Stimulated activated naive B cell treated with anti-CD40 and anti-IgM and Interleukin-4, amounts not matched to agents 10 μg/mL and 1 μg/mL and 100 μg/mL, for 72 hours (primary cell): ENCODE measurements at places on chromosomes 13 and 19.

- no peaks in the 10 kb centered on the region for H3K27me3 ChIP-seq
- no peak overlapping the region for H3K27ac ChIP-seq
- H3K4me3 ChIP-seq: no peak overlapping the region
- no peaks in the 10 kb centered on the region for H3K36me3 ChIP-seq
These were observed 294.0 kb upstream of the DACH1 start for GRCh38 chr13:72160977-72161376.

DNA sequence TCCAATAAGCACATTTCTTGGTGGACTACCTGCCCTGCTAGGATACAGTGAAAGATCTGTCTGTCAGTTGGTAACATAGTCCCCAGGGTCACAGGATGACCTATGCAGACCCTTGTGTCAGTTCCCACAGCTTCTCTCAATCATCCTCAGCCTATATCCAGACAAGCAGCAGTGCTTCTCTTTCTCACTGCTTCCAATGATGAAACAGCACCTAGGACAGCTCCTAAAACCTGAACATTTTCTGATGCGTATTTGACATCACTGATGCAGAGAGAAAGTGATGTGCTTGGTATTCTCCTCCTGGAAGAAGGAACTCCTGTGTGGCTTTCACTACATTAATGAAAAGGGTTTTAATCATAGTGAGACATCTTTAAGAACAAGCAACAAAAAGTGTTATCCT, 43.7 kb downstream of the ZNF557 start:
- no peaks in the 10 kb centered on the region for H3K27me3 ChIP-seq
- DNase-seq: no peak
- H3K4me1 ChIP-seq: no peaks in the 10 kb centered on the region
- no peaks in the 10 kb centered on the region for H3K36me3 ChIP-seq

GRCh38 chr19:21610341-21610740, 104.9 kb downstream of the ZNF429 start:
- DNase-seq: no peak
- H3K4me1 ChIP-seq: no peaks in the 10 kb centered on the region
- no peak overlapping the region for H3K27ac ChIP-seq
- no peaks in the 10 kb centered on the region for H3K27me3 ChIP-seq

- H3K4me1 ChIP-seq: no peaks in the 10 kb centered on the region
- peaks cover 15% of the 10 kb centered on the region for H3K36me3 ChIP-seq
- H3K27ac ChIP-seq: no peak overlapping the region
- no peak for DNase-seq
These were observed 13.4 kb downstream of the SUPT20H start for GRCh38 chr13:37046062-37046461.

DNA sequence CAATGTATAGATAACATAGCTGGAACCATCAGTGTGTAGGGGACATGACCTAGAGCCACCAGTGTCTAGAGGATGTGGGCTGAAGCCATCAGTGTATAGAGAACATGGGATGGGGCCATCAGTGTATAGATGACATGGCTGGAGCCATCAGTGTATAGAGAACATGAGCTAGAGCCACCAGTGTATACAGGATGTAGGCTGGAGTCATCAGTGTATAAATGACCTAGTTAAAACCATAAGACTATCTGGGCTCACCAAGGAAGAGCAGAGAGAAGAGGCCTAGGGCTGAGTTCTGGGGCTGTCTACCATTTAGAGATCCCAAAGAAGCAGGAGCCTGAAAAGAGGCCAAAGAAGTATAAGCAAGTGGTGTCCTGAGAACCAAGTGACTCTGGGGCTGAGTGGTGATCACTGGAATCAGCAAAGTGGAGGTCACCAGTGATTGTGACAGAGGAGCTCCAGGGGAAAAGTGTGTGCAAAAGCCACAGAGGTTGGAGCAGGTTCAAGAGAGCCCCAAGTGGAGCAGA, 41.0 kb downstream of the RFX2 start:
- peaks cover 21% of the 10 kb centered on the region for H3K27me3 ChIP-seq
- peaks cover 6% of the 10 kb centered on the region for H3K36me3 ChIP-seq
- DNase-seq: no peak

DNA sequence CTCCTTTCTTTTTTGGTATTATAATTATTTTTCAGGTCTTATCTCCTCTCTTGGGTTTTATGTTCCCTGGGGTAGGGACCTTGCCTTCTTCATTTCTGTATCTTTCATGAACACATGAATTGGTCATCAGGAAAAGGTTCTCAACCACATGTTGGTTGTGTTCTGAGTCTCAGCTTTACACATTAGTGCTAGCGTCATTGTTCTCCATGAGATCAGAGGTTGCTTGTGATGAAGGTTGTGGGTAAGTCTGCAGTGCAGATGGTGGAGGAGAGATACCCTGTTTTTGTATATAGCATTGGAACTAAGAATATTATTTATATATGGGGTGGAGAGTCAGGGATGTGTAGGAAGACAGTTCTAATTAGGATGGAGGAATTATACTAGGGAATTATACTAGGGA, 24.5 kb upstream of the CEACAM8 start:
- peaks cover 25% of the 10 kb centered on the region for H3K27me3 ChIP-seq
- no peaks in the 10 kb centered on the region for H3K36me3 ChIP-seq
- H3K4me3 ChIP-seq: no peak overlapping the region
- no peak for DNase-seq

DNA sequence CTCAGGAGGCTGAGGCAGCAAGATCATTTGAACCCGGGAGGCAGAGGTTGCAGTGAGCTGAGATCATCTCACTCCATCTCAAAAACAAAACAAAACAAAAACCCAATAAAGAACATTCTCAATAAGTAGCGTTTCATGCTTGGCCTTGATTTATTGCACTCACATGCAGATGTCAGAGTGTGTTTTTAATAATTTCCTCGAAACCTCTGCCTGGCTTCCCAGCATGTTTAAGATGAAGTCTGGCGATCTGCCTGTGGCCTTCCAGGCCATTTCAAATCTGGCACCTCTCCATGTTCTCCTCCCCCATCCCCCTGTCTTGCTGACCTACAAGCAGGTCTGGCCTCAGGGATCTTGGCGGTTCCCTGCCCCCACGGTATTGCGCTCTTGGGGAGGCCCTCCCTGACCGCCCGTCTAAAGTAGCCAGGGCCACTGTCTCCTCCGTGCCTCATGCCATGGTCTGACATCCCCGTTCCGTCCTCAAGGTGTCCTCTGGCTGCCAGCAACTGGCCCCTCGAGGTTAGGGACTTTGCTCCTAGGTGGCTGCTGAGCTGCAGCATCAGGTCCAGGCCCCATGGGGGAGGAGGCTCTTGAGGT, 1.6 kb downstream of the WDR88 start:
- peaks cover 6% of the 10 kb centered on the region for H3K27me3 ChIP-seq
- H3K27ac ChIP-seq: no peak overlapping the region
- H3K4me3 ChIP-seq: no peak overlapping the region
- H3K36me3 ChIP-seq: peaks cover 17% of the 10 kb centered on the region

DNA sequence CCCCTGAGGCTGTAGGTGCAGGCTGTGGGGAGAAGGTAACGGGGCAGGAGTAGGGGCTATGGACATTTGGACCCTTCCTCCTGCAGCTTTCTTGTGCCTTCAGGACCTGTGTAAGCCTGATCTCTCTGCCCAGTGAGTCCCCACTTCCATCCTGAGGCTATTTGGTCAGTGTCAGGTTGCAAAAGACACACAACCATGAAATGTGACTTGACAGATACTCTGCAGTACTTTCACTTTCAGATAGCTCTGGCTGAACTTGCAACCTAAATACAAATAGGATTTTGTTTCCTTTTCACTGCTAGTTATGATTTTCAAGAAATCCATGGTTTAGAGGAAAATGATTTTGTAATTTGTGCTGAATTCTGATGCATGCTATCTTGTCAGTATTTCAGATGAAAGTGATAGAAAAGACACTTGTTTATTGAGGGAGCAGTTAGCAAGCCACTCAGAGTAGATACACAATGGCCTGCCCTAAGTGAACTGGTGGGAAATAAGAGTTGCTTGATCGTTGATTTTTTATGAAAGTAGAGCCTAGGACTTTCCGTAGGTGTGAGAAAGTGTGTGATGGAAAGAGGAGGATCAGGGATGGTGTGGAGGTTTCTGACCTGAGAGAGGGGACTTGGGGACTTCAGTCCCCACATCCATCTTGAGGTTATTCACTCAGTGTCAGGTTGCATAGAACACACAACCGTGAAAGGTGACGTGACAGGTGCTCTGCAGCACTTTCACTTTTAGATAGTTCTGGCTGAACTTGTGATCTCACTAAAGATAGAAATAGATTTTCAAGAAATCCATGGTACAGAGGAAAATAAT, 18.1 kb upstream of the EID2 start:
- H3K36me3 ChIP-seq: no peaks in the 10 kb centered on the region
- peak overlapping the region; percentile 2 for H3K4me3 ChIP-seq
- peak overlapping the region; percentile 43 for H3K27ac ChIP-seq
- H3K27me3 ChIP-seq: no peaks in the 10 kb centered on the region
- DNase-seq: no peak

DNA sequence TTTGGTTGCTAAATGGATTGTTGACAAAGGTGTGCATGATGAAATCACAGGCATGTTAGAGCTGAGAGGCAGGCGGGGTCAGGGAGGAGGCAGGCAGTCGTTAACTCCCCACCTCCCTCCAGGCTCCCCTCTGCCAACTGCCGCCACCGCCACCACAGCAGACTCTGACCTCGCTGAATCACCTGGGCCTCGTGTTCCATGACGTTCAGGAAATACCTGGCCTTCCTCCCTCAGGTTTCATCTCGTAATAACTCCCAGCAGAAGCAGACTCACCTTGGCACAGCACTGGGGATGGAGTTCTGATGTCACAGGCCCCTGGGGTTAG, 198.5 kb downstream of the KATNAL1 start:
- peaks cover 9% of the 10 kb centered on the region for H3K4me1 ChIP-seq
- H3K4me3 ChIP-seq: no peak overlapping the region
- H3K27me3 ChIP-seq: peaks cover 6% of the 10 kb centered on the region
- no peaks in the 10 kb centered on the region for H3K36me3 ChIP-seq
- H3K27ac ChIP-seq: no peak overlapping the region

GRCh38 chr13:80988391-80989151, 647.6 kb upstream of the SPRY2 start:
- no peak for DNase-seq
- H3K4me3 ChIP-seq: no peak overlapping the region
- H3K4me1 ChIP-seq: no peaks in the 10 kb centered on the region
- no peak overlapping the region for H3K27ac ChIP-seq
- H3K36me3 ChIP-seq: no peaks in the 10 kb centered on the region
- peaks cover 6% of the 10 kb centered on the region for H3K27me3 ChIP-seq

GRCh38 chr13:45838171-45838745, 13.3 kb downstream of the SIAH3 start:
- H3K4me3 ChIP-seq: no peak overlapping the region
- H3K4me1 ChIP-seq: no peaks in the 10 kb centered on the region
- H3K27me3 ChIP-seq: no peaks in the 10 kb centered on the region
- H3K27ac ChIP-seq: no peak overlapping the region
- no peak for DNase-seq

- no peak overlapping the region for H3K4me3 ChIP-seq
- peaks cover 56% of the 10 kb centered on the region for H3K27me3 ChIP-seq
- H3K4me1 ChIP-seq: no peaks in the 10 kb centered on the region
- H3K36me3 ChIP-seq: no peaks in the 10 kb centered on the region
- DNase-seq: no peak
These were observed 14.6 kb downstream of the ATP7B start for GRCh38 chr13:51996641-51997040.

DNA sequence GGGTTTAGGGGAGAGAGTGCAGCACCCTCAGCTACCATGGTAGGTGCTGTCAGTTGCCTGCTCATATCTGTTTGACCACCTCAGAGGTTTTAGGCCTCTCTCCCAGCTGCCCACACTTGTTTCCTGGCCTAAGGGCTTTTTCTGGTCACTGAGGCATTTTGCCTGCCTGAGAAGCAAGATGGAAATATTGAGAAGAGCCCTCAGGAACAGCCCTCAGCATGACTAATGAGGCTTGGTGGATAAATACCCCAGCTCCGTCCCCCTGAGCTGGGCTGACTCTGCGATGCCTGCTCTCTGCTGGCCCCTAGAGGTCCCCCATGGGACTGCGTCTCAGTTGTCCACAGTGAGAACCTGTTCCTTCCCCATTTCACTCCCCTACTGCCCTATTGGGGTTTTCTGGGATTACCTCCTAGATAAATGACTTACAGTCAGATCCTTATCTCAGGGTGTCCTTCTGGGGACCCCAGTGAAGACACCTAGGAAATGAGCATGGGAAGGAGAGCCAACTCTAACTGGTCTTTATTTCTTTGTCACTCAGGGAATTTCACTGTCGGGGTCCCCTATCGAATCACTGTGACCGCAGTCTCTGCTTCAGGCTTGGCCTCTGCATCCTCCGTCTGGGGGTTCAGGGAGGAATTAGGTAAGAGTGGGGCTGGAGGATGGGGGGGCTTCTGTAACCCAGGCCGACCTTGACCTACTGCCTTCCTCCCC, 13.3 kb downstream of the PALM3 start:
- H3K27ac ChIP-seq: peak overlapping the region; percentile 56
- no peaks in the 10 kb centered on the region for H3K27me3 ChIP-seq
- peak; percentile 33 for DNase-seq
- peaks cover 35% of the 10 kb centered on the region for H3K36me3 ChIP-seq
- H3K4me1 ChIP-seq: no peaks in the 10 kb centered on the region

DNA sequence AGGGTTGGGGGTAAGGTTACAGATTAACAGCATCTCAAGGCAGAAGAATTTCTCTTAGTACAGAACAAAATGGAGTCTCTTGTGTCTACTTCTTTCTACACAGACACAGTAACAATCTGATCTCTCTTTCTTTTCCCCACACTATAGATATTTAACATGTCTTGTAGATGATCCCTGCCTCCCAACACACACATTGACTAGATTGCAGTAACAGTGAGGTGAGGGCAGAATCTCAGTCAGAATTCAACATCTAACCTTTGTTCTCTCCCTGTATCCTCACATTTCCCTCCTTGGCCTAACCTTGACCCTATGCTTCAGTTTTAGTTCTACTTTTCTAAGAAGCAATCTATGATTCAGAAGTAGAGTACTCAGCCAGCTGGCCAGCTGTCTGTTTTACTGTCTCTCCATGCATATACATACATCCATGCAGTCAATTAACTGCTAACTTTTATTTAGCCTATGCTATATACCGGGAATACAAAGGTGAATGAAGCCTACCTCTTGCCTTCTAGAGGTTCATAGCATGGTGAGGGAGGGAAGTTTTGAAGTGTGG, 18.1 kb downstream of the DNAJC15 start:
- H3K27me3 ChIP-seq: no peaks in the 10 kb centered on the region
- no peak for DNase-seq
- H3K27ac ChIP-seq: no peak overlapping the region
- H3K4me1 ChIP-seq: peaks cover 45% of the 10 kb centered on the region
- no peak overlapping the region for H3K4me3 ChIP-seq
- peaks cover 12% of the 10 kb centered on the region for H3K36me3 ChIP-seq

- peak overlapping the region; percentile 62 for H3K4me3 ChIP-seq
- peaks cover 44% of the 10 kb centered on the region for H3K4me1 ChIP-seq
- peak overlapping the region; percentile 70 for H3K27ac ChIP-seq
- no peak for DNase-seq
These were observed 2.3 kb upstream of the ZNF865 start for GRCh38 chr19:55603115-55603514.

- H3K27ac ChIP-seq: peak overlapping the region; percentile 99
- H3K4me3 ChIP-seq: peak overlapping the region; percentile 97
- H3K4me1 ChIP-seq: peaks cover 35% of the 10 kb centered on the region
- H3K27me3 ChIP-seq: no peaks in the 10 kb centered on the region
These were observed 2.7 kb downstream of the TPM4 start for GRCh38 chr19:16078759-16079707.
